ENCODE measurements at places on chromosomes 11 and 22. TPM values are rescaled to one million over a fixed set of nuclear protein-coding genes. Genes with fewer than 3 reads are reported as not detected.
A peak's percentile ranks its signal among the peaks of the same experiment; 100 is the strongest.

The HBE1 gene
- not detected for total RNA-seq

The STK33 gene
- total RNA-seq, result not detected

The TCN2 gene
- 4.5 TPM for total RNA-seq

The MUC2 gene
- total RNA-seq, result not detected

The SCARF2 gene
- total RNA-seq, result 50.5 TPM

The SERPINH1 gene
- 638 TPM for total RNA-seq

The KRTAP5-11 gene
- not detected for total RNA-seq

The CWF19L2 gene
- total RNA-seq, result 5.6 TPM

The RRAS2 gene
- 200 TPM for total RNA-seq

The SLC37A2 gene
- total RNA-seq, result 0.31 TPM

The OR8G5 gene
- total RNA-seq, result not detected

The ZBTB16 gene
- total RNA-seq, result not detected

The MFNG gene
- not detected for total RNA-seq

DNA sequence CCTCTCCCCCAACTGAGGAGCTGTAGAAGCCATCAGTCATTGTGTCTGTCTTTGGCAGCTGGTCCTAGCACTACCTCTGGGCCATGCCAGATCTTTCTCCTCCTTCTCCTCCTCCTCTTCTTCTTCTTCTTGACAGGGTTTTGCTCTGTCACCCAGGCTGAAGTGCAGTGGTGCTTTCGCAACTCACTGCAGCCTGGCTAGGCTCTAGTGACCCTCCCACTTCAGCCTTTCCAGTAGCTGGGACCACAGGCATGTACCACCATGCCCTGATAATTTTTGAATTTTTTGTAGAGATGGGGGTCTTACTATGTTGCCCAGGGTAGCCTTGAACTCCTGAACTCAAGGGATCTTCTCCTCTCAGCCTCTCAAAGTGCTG lies 50.1 kb upstream of the SHANK2 start:
- no peak for DNase-seq

DNA sequence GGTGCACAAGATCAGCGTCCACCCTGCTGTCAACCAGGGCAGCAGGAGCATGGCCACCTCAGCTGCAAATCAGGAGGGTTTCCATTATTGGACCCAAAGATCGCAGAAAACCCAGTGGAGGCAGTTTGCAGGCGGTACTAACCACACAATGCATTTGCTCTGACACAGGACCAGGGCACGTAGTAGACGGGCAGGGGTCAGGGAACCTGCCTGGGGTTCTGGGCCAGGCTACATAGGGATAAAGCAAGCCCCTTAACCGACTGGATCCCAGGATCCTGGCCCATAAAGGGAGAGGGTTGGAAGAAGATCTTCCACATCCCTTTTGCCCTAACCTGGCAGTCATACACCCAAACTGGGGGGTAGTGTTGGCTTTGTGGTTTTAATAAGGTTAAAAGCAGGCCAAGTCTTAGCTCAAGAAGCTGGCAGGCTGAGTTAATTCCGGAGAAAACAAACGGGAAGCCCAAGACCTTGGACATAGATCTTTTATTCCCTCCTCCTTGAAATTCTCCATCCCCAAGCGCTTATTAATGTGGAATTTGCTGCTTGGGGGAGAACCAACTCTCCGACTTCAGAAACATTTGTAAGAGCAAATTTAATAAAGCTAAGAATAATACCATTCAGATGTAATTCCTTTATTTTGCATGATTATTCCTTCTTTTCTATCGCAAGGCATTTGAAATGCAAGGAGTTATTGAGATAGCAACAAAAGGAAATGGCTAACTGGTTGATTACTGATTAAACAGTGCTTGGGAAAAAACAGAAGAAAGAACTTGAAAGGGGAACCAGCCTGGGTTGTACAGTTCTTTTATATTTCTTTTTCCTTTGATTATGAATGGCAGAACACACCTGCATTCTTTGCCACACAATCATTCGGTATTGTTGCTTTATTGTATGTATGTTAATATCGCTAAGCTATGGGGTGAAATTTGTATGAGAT lies 6.3 kb upstream of the ARHGAP8 start:
- no peak for DNase-seq

DNA sequence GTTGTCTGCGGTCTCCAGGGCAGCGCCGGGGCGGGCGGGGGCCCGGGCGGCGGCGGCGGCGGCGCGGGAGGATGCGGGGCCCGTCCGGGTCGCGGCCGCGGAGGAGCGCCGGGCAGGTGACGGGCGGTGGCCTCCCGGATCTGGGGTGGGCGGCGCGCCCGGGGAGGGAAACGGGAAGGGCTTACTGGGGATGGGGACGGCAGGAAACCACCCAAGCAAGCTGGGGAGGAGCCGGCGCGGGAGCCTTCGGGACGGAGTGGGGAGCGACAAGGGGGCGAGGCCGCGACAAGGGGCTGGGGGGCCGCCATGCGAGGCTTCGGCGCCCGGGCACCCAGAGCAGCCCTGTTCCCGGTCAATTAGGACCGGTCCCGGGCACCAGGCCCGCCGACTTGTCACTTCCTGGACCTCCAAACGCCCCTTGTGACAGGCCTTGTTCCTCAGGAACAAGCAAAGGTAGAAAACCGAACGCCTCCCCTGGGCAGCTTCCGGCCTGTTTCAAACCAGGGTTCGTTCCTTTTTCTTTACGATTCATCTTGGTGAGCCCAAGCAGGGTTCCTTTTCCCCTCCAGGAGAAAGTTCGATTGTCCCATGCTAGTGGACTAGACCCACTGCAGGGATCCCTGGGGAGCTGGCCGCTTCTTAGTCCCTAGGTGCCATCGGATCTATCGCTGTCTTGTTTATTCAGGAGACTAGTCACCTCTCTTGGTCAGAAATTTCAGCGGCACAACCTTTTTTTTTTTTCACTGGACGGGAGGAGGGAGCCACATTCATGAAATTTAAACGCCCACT lies 492 bp downstream of the JHY start:
- DNase-seq, result peak; percentile 66

DNA sequence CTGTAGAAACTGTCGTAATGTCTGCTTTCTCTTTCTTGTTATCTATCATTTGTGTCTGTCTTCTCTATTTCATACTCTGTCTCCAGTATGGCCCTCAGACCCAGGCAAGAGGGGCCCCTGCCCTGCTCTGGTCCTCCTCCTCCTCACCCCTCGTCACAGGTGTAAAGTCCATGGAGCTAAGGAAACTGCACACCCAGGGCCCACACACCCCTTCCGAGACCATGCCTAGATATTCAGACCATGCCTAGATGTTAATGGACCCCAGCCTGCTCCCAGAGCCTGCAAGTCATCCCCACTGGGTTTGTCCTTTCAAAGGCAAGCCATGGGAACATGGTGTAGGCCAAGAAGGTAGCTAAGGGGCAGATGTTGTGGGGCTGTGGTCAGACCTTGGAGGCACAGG lies 24.1 kb upstream of the ANO1 start:
- DNase-seq, result peak; percentile 46

GRCh38 chr11:122246874-122247273 lies 130.9 kb upstream of the BLID start:
- DNase-seq, result no peak

DNA sequence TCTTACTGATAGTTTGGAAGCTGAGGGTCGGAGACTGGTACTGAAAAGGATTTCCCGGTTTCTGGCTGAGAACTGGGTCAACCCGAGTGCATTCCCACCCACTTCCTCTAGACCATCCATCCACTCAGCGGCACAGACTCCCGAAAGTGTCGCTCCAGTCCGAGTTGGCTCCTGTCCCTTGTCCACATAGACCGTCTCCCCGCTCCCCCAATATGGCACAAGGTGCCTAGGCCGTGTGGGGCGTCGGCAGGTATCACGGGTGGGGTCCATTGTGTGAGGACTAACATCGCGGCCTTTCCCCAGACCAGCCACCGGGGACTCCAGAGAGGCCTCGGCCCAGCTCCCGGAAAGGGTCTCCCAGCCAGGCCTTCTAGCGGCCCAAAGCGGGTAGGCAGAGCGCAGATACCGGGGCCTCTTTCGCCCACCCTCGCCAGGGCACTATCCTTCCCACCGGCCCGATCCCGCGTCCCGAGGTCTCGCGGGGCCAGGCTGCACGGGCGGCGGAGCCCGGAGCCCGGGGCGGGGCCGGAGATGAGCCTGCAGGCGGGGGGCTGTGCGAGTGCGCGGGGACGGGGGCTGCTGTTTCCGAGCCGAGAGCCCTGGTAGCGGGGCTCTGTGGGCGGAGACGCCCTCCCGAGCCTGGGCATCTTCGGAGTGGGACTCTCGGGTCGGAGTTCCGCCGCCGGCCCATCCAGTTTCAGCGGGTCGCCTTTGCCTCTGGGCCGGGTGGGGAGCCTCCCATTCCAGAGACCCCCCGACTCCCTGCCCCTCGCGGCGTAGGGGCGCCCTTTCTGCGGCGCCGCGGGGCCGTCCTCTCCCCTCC lies 21.1 kb downstream of the SERPINH1 start:
- peak; percentile 50 for DNase-seq

GRCh38 chr22:39634530-39635405 lies 64.2 kb downstream of the CACNA1I start:
- DNase-seq, result peak; percentile 81

- no peak for DNase-seq
These were observed 670 bp downstream of the NEFH start for GRCh38 chr22:29480512-29481264.

DNA sequence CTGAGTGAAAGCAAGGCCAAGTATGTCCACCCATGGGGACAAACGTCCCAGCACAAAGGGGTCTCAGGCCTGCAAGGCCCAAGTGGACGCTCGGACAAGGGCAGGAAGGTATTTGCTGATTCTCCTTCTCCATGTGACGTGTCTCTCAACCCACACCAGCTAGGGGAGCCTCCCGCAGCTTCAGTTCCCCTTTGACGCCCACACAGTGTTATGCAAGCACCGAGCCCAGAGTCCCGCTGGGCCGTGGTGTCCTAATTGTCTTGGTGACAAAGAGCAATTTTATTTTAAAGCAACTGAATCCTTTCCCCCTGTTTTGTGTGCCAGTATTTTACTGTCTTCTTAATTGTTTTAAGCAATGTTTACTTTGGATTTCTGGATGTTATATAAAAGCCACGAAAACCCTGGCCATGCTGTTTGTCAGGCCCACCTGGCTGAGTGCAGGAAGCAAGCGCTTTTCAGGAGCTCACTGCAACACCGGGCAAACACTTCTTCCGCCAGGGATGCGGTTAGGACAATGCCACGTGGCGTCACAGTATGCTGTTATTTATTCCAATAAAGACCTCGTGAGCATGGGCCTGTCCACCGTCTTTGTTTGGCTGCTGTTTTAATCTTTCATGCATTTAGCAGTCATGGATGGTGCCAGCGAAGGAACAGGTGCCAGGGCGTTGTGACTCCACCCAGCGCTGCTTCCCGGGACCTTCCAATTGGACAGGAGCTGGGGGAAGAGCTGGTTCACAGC lies 8.2 kb upstream of the PARVG start:
- no peak for DNase-seq

DNA sequence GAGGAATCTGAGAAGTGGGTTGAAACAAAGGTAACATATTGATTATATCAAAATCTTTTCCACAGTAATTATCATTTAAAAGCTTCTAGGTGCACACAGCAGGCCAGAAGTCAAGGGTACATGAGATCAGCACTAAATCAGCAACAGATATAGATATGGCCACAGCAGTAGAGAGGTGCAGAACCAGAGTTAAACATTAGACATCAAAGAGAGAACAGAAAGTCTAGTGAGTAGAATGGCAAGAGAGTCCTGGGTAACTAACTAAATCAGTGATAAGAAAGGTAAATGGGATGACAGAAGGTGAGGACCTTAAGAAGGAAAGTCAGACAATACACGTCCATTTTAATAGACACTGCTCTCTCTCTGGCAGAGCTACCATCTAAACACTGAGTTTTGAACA lies 119.5 kb upstream of the GRIA4 start:
- no peak for DNase-seq

DNA sequence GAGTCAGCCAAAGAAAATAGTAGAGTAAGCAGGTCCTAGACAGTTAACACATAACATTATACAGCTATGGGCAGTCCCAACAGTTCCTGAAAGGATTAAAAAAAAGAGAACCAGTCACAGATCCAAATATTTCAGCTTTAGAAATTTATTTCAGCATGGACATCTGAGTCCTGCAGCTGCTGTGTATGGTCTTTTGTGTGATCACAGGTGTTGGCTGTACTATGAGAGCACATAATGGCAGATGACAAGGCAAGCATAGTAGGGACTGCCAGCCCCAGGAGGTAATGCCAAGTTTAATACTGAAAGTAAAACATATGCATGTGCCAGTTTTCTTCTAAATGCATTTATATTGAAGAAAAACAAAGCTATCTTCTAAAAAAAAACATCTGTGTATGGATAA lies 158.1 kb downstream of the GRIA4 start:
- DNase-seq, result no peak

DNA sequence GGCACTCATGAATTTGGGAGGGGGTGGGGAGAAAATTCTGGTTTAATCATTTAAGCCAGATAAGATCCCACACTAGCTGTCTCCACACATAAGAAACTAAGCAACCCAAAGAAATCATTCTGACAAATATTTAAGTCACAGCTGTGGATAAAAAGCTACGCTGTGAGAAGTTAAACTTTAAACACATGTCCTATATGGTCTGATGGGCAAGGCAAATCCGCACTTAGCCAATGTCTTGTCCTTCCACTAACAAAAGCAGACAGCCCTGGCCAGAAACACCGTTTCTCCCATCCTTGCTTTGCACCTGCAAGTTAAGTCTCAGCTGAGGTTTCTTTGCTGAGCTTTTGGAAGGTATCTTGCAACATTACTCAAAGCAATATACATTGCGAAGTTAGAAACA lies 68.0 kb downstream of the ETS1 start:
- DNase-seq, result no peak

DNA sequence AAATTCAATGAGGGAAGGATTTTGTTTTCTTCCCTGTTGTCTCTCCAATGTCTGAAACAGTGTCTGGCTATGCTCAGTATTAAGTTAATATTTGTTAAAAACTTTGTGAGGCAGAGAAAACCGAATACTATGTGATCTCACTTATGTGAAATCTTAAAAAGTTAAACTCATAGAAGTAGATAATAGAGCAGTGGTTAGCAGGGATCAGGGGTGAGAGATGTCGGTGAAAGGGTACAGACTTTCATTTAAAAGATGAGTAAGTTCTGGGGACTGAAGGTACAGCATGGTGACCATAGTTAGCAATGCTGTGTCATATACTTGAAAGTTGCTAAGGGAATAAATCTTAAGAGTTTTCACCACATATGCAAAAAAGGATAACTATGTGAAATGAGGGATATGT lies 244.6 kb downstream of the AASDHPPT start:
- DNase-seq, result no peak

DNA sequence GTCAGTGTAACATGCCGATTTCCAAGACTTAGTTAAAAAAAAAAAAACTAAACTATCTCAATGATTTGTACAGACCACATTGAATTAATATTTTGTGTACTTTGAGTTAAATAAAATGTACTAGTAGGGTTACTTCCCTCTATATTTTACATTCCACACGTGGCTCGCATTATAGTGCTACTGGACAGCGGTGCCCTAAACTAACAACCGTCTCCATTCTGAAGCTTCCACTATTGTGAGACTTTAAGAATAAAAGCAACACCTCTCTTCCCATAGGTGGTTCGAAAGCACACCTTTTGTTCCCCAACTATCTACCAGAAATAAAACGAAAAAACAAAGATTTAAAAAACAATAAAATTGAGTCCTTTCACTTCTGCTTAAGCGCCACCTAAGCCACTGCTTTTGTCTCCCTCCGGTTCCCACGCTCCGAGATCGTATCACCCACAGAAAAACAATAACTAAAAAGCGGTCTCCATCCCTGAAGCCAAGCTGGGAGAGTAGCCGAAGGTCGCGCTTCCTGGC lies 380 bp upstream of the TTC17 start:
- DNase-seq, result no peak

- DNase-seq, result no peak
These were observed 443.3 kb downstream of the BUD13 start for GRCh38 chr11:116329354-116330090.

GRCh38 chr11:134037046-134037908 lies 31.6 kb upstream of the JAM3 start:
- no peak for DNase-seq
